ENCODE measurements at places on chromosomes 5 and 9.

GRCh38 chr9:94864862-94865509, 138.5 kb downstream of the AOPEP start:
- peak; percentile 57 for DNase-seq

GRCh38 chr9:126283799-126284465, 42.7 kb upstream of the MVB12B start:
- DNase-seq = no peak

GRCh38 chr9:17751486-17751885, 172.6 kb downstream of the SH3GL2 start:
- no peak for DNase-seq

DNA sequence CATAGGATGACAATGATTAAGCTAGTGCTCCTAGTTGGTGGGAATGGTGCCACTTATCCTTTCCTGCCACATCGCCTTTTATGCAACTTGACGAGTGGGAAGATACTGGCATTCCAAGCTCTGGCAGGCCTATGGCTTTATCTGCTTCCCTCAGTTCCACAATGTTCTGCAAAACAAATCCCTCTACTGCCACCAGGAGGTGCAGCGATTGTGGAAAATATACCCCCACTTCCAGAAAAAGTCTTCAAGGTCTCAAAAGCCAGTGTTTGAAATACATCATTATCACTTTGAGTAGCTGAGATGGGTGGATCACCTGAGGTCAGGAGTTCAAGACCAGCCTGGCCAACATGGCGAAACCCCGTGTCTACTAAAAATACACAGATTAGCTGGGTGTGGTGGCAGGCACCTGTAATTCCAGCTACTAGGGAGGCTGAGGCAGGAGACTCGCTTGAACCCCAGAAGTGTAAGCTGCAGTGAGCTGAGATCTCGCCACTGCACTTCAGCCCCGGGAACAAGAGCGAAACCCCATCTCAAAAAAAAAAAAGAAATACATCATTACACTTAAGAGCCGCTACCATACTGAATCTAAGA, 3.4 kb downstream of the CLINT1 start:
- peak; percentile 69 for DNase-seq

GRCh38 chr5:74364507-74364906, 276.0 kb downstream of the ENC1 start:
- no peak for DNase-seq

DNA sequence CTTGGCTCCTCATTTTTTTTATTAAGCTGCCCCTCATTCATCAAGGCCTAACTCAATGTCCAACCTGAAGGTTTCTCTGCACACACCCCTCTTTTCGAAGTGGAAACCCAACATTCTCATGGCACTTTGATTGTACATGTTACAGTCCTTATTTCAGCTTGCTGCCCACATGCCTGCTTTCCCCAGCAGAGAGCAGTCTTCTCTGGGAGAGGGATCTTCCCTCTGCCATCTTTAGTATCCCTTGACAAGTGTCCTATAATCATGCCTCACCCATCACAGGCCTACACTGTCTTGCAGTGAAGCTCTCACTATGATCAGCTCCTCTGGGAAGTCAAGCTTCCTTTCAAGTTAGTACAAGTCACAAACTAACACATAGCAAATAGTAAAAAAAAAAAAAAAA, 175.1 kb downstream of the ACER2 start:
- DNase-seq = no peak

GRCh38 chr9:136362450-136362784, 1.1 kb downstream of the DNLZ start:
- peak; percentile 18 for DNase-seq

DNA sequence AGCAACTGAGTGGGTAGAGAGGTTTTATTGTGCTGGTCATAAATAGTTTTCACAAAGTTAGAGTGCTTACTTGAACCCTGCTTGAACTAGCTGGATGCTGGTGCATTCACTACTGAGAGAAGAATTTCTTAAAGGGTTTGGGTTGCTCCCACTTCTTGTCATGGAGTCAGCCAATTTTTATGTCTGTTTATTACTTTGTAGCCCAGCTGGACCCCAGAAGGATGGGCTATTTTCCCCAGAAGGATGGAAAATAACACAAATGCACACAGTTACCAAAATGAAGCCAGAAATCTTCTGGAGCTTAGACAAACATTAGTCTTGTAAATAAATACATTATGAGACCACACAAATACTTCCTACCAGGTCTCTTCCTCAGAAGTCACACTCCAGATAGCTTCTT, 480.8 kb upstream of the TNC start:
- no peak for DNase-seq

DNA sequence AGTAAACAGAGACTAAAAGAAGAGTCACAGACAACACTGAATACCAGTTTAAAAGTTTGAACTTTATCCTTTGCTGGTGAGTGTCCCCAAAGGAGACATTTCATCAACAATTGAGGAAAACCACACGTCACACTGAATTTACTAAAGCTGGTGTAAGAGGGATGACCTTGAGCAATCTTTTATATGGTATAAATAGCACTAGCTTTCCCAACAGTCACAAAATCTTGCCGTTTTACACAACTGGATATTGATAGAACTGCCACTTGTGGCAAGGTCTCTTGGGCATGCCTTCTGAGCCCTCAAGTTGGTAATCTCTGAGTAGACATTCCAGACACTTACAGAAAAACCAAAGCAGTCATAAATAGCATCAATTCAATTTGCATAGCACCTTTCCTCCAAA, 311.5 kb upstream of the TARS1 start:
- DNase-seq = peak; percentile 74

GRCh38 chr5:83632874-83633273, 87.8 kb downstream of the HAPLN1 start:
- peak; percentile 54 for DNase-seq

- peak; percentile 23 for DNase-seq
These were observed 56.1 kb downstream of the WDR70 start for GRCh38 chr5:37435261-37435660.

DNA sequence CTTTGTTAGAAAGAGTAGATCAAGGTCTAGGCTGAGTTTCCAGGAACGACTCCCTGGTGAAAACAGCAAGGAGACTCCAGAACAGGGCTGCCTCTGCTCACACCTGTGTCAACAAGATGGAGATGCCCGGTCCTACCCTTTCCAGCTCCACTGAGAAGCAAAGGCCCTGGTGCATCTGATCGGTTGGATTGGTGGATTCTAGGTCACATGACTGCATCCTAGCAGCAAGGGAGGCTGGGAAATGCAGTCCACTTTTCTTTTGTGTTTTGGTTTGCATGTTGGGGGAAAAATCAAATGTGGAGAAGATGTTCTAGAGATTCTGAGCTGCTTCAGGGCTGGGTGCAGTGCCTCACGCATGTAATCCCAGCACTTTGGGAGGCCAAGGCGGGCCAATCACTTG, 82.0 kb upstream of the TRIO start:
- no peak for DNase-seq

- peak; percentile 42 for DNase-seq
These were observed 7.2 kb downstream of the MACROH2A1 start for GRCh38 chr5:135391869-135392255.

- DNase-seq = no peak
These were observed 512.3 kb upstream of the MPDZ start for GRCh38 chr9:13791816-13792215.

DNA sequence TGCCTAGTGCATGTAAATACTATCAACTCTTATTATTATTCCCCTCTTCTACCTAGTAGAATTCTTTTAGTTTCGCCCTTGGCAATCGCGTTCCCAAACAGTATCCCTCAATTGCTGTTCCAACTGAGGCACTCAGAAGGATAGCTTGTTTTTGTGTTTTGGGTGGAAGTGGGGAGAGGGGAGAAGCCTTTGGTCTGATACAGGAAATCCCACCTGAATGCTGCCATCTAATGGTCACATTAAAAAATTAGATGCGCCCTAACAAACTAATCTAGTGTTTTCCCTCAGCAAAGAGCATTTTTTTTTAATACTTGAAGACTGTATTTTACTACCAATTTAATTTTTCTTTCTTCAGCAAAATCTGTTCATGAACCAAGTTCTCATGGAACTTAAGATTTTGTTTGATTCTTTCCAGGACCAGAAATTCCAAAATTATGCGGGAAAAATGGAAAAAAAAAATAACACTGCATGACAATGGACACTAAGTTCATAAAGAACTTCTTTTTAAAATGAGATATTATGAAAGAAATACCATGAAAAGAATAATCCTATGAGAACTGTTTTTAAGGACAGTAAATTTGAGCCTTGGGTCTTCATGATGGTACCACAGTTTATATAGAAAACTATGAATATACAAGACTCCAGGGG, 22.2 kb upstream of the GLDC start:
- peak; percentile 25 for DNase-seq

DNA sequence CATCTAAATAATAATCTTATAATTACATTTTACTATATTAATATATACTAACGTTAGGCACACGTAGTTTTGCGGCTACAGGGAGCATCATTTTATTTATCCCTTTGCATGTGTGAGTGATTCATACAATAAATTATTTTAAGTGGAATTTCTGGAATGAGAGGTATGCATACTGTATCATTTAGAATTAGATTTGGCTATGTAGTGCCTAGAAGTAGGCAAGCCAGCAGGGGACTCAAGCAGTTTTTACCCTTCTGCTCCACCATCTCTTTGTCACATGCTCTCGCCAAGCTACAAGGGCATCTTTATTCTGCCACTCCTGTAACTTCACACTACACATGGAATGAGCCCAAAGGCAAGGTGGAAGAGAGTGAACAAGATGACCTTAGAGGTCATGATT, 60.8 kb downstream of the MEGF10 start:
- DNase-seq = peak; percentile 5

- no peak for DNase-seq
These were observed 27.3 kb downstream of the ACO1 start for GRCh38 chr9:32411753-32412152.

GRCh38 chr5:11268891-11269290, 507.9 kb upstream of the DAP start:
- DNase-seq = no peak

- no peak for DNase-seq
These were observed 16.2 kb downstream of the KCNMB1 start for GRCh38 chr5:170372971-170373370.

GRCh38 chr9:127991017-127991756, 10.4 kb upstream of the EEIG1 start:
- no peak for DNase-seq

- DNase-seq = peak; percentile 68
These were observed 231.6 kb downstream of the SLF1 start for GRCh38 chr5:94849821-94850736.

DNA sequence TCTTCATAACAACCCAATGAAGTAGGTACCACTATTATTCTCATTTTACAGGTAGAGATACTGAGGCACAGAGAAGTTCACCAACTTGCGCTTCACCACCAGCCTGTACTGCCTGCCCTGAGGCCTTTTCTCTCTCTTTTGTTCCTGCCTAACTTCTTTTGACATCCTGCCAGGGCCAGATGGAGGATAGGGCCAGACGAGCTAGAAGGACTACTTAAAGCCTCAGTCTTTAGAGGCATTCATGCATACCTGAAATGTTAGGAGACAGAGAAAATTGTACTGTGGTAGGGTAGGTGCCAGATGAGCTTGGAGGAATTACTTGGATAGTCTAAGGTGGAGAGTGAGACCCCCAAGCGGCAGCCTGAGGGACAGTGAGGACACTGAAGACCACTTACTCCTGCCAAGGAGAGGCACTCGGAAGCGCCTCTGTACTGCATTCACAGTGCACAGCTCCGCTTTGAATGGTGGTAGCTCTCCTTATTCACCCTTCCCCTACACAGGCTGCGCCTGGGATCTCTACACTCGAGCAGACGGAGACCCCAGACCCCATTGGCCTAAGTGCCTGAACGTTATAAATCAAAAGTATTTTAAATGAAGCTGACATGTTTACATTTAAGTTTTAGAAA, 6.2 kb upstream of the ORM1 start:
- peak; percentile 8 for DNase-seq

GRCh38 chr5:174724484-174725260, at the start of gene MSX2:
Gene MSX2, plus strand, starts transcription at chr5:174724582. Its CDS starts 78 bp downstream, at chr5:174724660.
- peak; percentile 79 for DNase-seq

DNA sequence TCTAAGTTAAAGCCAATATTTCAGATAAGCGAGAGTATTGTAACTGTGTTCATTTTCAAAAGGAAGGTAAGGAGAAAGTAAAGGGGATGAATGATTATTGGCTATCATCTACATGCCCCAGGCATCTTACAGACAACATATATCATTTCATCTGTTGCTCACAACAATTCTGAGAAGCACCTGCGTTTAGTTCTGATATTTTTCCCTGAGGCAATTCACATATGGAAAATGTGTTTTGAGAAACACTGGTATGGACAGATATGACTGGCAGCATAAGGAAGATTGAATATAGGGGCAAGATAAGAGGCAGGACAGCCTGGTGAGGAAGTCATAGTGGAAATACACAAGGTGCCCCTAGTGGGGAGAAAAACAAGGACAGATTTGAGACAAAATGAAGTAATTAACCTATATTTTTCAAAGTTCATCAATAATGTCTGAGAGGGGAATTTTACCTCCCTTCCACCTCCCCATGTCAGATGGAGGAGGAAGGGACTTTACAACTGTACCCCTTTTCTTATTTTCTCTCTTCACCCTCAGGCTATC, 87.7 kb upstream of the TRIM32 start:
- DNase-seq = no peak

DNA sequence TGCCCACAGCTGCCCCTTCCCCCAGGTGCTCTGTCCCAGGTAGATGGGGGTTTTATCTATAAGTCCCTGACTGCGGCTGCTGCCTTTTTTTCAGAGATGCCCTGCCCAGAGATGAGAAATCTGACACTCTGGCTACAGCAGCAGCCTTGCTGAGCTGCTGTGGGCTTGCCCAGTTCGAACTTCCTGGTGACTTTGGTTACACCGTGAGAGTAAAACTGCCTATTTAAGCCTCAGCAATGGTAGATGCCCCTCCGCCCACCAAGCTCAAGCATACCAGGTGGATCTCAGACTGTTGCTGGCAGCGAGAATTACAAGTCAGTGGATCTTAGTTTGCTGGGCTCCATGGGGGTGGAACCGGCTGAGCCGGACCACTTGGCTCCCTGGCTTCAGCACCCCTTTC, 56.8 kb downstream of the MINAR2 start:
- DNase-seq = no peak

DNA sequence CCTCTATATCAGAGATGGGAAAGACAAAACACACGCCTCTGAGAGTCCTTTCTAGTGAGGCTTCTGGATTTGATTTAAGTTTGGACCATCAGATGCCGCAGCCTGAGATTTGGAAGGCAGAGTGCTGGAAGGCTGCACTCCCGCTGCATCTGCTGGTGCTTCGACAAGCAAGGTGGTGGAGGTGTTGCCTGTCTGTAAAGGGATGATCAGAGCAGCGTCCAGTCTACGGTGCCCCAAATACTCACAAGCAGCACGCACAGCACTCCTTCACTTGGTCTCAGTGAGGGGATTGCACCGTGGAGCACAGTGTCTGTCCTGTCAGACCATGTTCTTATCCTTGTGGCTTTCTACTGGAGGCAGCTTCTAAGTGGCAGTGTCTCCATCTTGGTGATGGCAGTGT, 221.4 kb downstream of the GADD45G start:
- no peak for DNase-seq

DNA sequence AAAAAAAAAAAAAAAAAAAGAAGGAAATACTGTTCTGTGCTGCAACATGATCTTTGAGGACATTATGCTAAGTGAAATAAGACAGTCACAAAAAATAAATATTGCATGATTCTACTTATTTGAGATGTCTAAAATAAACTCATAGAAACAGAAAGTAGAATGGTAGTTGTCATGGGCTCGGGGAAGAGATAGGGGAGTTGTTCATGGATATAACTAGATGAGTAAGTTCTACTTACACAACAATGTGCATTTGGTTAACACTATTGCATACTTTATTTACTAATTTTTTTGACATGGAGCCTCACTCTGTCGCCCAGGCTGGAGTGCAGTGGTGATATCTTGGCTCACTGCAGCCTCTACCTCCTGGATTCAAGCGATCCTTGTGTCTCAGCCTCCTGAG, 15.2 kb downstream of the MAML1 start:
- DNase-seq = no peak
